ENCODE measurements at places on chromosomes 7 and 10.

DNA sequence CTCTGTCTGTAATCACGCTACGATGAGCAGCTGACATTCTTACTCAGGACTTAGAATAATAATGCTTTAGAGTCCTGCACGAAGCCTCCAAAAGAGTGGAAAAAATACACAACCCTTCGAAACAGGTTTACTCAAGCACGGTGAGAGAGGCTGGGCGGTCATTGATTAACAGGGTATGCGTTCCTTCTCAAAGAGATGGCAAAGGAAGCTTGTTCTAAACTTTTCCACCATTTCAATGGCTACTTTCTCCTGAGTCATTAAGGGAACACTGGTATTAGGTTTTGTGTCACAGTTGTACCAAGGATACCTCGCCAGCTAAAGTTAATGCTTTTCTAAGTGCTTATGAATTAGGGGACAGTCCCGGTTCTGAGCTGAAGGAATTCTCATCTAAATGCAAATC, 141.9 kb upstream of the RHEB start:
- H3K27me3 ChIP-seq: no peaks in the 10 kb centered on the region
- DNase-seq: no peak
- H3K4me1 ChIP-seq: no peaks in the 10 kb centered on the region
- H3K4me3 ChIP-seq: no peak overlapping the region
- H3K27ac ChIP-seq: no peak overlapping the region

DNA sequence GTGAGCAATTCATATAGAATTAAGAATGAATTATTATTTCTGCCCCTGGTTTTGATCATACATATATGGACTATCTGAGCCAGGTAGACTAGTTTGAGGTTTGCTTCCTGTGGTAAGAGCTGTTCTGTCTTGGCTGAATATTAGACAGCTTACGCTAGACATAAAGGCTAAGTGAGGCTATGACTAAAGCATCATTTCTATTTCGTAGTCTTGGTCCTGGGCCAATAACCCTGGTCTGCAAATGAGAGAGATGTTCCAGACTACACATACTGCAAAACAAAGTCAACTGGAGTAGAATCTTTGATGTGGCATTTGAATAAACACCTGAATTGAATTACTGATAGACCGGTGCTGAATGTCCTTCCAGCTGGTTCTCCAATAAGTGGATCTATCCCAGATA, 40.8 kb upstream of the CACNB2 start:
- no peaks in the 10 kb centered on the region for H3K36me3 ChIP-seq
- DNase-seq: no peak
- H3K27ac ChIP-seq: no peak overlapping the region

GRCh38 chr7:55249332-55249731, 115.8 kb upstream of the LANCL2 start:
- no peak for DNase-seq
- H3K27ac ChIP-seq: no peak overlapping the region
- H3K4me1 ChIP-seq: no peaks in the 10 kb centered on the region
- H3K4me3 ChIP-seq: no peak overlapping the region

GRCh38 chr7:26397796-26398426, 106.2 kb downstream of the SNX10 start:
- H3K36me3 ChIP-seq: no peaks in the 10 kb centered on the region
- no peak overlapping the region for H3K27ac ChIP-seq
- peak; percentile 24 for DNase-seq
- peaks cover 48% of the 10 kb centered on the region for H3K27me3 ChIP-seq
- H3K4me1 ChIP-seq: peaks cover 12% of the 10 kb centered on the region

DNA sequence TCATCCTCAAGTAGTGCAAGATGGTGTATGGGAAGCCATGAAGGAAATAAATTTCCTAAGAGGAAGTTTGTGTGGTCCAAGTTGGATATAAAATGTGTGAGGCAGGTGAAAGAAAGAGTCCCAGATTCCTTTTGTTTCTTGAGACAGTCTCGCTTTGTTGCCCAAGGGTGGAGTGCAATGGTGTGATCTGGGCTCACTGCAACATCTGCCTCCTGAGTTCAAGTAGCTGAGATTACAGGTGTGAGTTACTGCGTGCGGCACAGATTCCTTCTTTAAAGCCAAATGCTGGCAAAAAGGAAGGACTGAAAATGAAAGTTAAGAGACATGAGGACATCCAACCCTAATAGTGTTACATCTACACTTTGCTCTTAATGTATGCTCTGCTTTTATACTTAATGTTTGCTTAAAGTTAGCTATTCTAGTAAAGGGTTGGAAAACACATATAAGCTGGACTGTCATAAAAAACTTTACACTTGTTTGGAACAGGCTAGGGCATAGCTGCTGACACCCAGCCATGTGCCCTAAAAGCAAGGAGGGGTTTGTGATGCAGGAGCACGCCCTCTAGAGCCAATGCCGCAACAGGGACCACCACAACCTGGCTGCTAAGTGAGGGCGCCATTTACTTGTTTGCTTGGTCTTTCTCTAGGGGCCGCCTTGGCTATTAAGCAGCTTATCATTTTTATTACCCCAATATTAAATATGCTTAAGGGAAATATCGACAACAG, 34.5 kb downstream of the CLEC2L start:
- no peak overlapping the region for H3K27ac ChIP-seq
- no peak for DNase-seq
- no peak overlapping the region for H3K4me3 ChIP-seq
- no peaks in the 10 kb centered on the region for H3K36me3 ChIP-seq

DNA sequence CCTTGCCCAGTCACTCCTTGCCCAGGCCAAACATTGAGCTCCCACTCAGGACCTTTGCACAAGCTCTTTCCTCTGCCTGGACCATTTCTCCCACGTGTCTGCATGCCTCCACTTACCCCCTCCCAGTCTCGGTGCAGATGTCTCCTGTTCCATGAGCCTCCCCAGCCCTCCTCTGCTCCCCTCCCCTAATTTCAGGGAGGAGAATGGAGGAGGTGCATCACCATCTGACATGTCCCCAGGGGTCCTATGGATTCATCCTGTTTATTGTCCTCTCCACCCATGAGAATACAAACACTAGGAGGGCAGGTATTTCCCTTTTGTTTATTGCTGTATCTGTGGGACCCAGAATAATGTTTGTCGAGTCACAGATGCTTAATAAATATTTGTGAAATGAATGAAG, 8.6 kb upstream of the GRID2IP start:
- no peaks in the 10 kb centered on the region for H3K36me3 ChIP-seq
- no peak overlapping the region for H3K4me3 ChIP-seq
- peaks cover 6% of the 10 kb centered on the region for H3K27me3 ChIP-seq
- H3K4me1 ChIP-seq: peaks cover 10% of the 10 kb centered on the region
- no peak for DNase-seq
- H3K27ac ChIP-seq: no peak overlapping the region

DNA sequence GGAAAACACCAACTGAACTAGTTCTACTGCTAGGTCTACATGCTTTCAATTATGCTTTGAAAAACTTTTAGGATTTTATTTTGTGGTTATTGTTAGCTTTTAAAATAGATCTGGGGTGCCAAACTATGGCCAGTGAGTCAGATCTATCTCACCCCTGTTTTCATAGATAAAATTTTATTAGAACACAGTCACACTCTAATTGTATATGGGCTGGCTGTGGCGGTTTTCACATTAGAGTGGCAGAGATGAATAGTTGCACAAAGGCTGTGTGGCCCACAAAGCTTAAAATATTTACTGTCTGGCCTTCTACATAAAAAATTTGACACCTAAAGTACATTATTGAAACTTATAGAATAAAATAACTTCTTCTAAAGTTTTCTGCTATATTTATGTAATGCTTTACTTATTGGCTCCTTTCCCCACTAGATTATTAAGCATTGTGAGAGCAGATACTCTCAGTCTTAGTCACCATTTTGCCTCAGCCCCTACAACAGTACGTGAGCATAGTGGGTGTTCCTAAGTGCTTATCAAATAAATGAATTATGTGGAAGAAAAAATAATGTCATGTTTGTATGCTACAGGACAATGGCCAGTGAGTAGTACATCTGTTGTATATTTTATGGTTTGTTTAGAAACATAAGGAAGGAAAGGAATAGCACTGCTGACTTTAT, 5.4 kb upstream of the SUV39H2 start:
- H3K36me3 ChIP-seq: peaks cover 29% of the 10 kb centered on the region
- no peaks in the 10 kb centered on the region for H3K27me3 ChIP-seq
- peaks cover 17% of the 10 kb centered on the region for H3K4me1 ChIP-seq
- H3K4me3 ChIP-seq: no peak overlapping the region

DNA sequence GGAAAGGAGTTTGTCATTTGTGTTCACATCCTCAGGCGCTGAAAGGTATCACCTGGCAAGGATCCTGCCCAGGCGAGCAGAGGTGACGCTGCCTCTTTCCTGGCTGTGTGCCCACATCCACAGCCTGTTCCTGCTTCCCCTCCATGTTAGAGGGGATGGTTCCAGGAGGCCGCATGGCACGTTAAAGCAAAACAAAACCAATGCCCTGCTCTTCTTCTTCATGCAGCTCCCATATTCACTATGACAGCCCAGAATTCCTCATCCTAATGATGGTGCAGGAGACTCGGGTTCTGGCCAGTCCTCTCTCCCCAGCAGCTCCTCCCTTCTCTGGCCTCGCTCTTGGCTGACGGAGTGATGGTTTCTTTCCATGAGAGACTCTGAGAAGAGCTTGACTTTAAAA, 678.5 kb upstream of the ANKRD30A start:
- no peak overlapping the region for H3K4me3 ChIP-seq
- no peaks in the 10 kb centered on the region for H3K36me3 ChIP-seq
- H3K27me3 ChIP-seq: no peaks in the 10 kb centered on the region

GRCh38 chr10:17504547-17505245, 50.3 kb upstream of the ST8SIA6 start:
- peaks cover 12% of the 10 kb centered on the region for H3K36me3 ChIP-seq
- no peak overlapping the region for H3K27ac ChIP-seq
- H3K27me3 ChIP-seq: peaks cover 4% of the 10 kb centered on the region
- H3K4me3 ChIP-seq: no peak overlapping the region

- peaks cover 46% of the 10 kb centered on the region for H3K4me1 ChIP-seq
- peak overlapping the region; percentile 97 for H3K27ac ChIP-seq
- H3K27me3 ChIP-seq: peaks cover 55% of the 10 kb centered on the region
These were observed 1.7 kb upstream of the EGR2 start for GRCh38 chr10:62817766-62818425.

GRCh38 chr10:130455791-130456190, 319.6 kb downstream of the GLRX3 start:
- no peaks in the 10 kb centered on the region for H3K36me3 ChIP-seq
- H3K4me1 ChIP-seq: no peaks in the 10 kb centered on the region

GRCh38 chr10:112360308-112361270, 13.3 kb upstream of the ACSL5 start:
- no peak overlapping the region for H3K27ac ChIP-seq
- no peak for DNase-seq
- H3K4me1 ChIP-seq: no peaks in the 10 kb centered on the region
- H3K4me3 ChIP-seq: no peak overlapping the region
- no peaks in the 10 kb centered on the region for H3K36me3 ChIP-seq

DNA sequence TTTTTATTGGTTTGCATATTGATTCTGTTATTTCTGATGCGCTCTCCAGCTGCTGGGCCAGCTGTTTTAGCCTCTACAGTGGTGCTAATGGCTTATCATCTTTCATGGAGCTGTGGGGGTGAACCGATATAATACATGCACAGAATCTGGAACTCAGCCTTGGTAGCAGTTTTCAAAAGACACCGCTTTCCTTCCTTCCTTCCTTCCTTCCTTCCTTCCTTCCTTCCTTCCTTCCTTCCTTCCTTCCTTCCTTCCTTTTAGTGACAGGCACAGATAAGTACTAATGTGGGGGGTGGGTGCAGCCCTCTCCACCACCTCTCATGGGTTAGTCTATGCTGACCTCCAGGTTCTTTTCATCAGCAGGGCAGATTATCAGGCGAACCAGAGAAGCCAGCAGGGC, 31.9 kb upstream of the C10orf53 start:
- no peak for DNase-seq
- H3K4me1 ChIP-seq: peaks cover 29% of the 10 kb centered on the region
- no peak overlapping the region for H3K27ac ChIP-seq
- H3K4me3 ChIP-seq: no peak overlapping the region
- no peaks in the 10 kb centered on the region for H3K36me3 ChIP-seq

DNA sequence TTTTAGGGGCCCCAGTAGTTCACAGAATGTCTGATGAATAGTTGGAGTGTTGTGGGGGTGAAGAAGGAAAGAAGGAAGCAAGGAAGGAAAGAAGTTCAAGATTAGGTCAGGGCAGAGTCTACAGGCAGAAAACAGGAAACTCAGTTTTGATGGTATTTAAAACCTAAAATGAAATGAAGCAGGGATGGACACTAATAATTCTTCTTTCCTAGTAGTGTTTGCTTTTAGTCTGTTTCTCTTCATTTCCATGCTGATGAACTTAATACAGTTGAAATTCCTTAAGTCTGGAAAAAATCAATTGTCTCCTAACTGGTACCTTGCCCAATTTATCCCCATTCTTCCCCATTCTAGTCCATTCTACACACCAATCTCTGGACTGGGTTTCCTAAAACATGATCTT, 59.0 kb upstream of the GSAP start:
- H3K27ac ChIP-seq: no peak overlapping the region
- no peaks in the 10 kb centered on the region for H3K27me3 ChIP-seq
- no peak overlapping the region for H3K4me3 ChIP-seq
- H3K36me3 ChIP-seq: no peaks in the 10 kb centered on the region
- H3K4me1 ChIP-seq: no peaks in the 10 kb centered on the region

All from activated CD8-positive, alpha-beta T cell treated with anti-CD3 and anti-CD28 coated beads, Interleukin-2, amount 10 ng/mL, durations not matched to agents 7 days and 5 days (primary cell).